ENCODE measurements at places on chromosomes 1 and 21.

DNA sequence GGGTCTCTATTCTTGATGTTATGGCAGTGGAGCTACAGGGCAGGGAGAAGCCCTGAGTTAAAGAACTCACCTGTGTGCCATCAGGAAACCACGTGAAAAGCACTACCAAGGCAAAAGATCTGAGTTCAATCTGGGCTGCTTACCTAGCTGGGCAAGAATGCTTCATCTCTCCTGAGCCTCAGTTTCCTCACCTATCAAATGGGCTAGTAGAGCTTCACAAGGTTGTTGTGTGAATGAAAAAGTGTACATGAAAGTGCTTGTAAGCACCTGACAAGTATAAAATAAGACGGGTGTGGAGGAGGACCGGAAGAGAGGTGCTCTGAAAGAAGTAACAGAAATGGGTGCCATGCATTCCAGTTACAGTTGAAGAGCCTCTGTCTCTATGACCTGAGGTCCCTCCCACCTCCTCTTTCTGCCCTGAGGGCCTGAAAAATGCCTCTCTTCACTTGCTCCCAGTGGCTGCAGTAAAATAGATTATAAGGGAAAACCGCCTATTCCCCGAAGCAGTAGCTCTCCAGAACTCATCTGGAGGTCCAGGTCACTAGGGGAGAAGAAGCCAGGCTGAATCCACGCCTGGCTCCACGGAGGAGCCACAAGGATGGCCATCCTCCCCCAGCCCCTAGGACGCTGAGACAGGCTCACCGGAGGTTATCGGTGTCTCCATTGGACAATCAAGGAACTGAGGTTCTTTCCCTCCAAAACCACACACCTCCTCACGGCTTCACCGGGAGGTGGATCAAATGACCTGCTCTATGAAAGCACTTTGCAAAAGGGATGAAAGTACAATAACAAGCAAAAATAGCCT is 1.4 kb downstream of the GPR161 start:
- no peak for DNase-seq

- DNase-seq, result no peak
These were observed 80.6 kb downstream of the NAV1 start for GRCh38 chr1:201619513-201619912.

- DNase-seq, result no peak
These were observed 79.7 kb upstream of the DISP3 start for GRCh38 chr1:11399250-11399649.

DNA sequence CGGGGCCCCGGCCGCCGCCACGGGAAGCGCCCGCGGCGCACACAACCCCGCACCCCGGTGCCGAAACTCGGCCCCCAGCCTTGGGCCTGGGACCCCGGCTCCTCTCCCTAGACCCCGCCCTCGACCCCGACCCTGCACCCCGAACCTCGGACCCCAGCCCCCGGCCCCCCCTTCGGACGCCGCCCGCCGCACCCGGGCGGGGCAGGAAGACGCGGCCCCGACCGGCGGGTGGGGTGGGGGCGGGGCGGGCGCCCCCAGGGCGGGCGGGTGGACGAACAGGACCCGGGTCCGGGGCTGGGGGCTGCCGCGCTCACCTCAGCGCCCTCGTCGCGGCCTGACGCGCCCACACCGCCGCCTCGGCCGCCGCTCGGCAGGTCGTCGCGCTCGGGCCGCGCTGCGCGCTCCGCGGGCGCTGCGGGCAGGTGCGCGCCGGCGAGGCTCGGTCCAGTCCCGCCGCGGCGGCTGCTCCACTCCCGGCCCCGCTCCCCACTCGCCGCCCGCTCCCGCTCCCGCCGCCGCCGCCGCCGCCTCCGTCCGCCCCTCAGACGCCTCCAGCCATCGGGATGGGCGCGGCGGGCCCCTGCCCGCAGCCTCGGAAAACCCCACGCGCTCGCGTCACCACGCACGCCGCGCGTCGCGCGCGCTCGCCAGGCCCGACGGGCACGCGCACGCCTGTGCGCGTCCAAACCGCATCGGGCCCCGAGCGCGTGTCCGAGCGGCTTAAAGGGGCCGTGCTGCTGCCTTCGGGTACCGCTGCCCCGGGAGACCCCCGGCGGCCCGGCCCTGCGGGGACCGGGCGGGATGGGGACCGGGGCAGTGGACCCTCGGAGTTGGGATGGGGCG is at the start of gene GNB1:
Gene GNB1 (minus strand): TSS at position 582 of the 843 bp plus-strand sequence. CDS start 65,634 bp downstream, outside the sequence.
- DNase-seq, result peak; percentile 92

- no peak for DNase-seq
These were observed 3.7 kb downstream of the RAB25 start for GRCh38 chr1:156064615-156065014.

DNA sequence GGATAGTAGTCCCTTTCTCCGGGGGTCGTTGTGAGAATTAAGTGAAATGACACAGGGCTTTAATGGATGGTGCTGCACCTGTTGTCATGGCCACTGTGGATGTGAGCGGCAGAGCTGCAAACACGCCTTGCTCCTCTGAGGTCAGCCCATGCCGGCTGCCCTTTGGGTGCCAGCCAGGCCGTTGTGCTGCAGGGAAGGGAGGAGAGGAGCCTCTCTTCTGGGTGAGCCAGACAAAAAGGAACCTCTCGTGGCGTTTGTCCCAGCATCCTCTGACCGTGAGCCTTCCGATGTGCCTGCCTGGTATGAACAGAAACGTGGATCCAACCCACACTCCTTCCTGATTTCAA is 383.0 kb upstream of the VAMP3 start:
- no peak for DNase-seq

DNA sequence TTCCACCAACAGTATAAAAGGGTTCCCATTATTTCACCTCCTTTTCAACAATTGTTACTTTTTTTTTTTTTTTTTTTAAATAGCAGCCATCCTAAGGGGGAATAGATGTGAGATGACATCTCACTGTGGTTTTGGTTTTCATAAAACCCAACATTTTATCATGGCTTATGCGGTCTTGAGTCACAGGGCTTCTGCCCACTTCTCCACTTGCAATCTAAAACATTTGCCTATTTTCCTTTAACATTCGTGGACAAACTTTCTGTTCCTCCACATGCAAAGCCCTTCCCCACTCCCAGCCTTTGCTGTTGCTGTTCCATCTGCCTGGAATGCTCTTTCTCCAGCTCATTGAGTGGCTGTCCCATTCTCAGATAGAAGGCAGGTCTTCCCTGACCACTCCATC is 239.7 kb upstream of the KCNK2 start:
- DNase-seq, result peak; percentile 84

DNA sequence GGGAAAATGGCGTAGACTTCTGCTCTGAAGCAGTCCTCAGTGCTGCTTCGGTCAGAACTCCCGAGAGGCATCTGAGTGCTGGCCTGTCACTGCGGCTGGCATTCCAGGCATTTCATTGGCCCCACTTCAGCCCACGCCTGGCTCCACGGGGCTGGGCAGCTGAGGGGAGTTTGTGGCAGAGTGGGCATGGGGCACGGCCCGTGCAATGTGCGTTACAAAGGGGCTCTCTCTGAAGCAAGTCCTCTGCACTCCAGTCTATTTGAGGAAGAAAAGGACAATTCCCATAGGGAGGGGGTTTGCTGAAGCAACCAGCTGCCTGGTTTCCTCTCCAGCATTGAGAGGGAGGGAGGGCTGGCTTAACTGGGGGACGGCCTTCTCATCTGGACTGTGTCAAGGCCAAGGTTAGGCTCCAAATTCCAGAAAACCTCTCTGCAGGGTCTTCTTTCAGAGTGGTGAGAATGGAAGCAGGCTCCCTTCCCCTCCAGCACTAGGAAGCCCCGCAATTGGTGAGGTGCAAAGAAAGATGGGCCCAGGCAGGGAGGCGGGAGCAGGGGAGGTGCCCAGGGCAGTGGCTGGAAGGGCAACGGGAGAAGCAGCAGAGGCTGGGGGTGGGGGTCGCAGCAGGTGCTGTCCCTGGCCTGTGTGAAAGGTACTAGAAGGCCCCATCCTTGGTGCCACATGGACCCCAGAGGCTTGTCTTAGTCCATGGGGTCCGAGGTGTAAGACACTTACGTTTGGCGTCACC is 21.1 kb upstream of the GPR157 start:
- DNase-seq, result no peak

DNA sequence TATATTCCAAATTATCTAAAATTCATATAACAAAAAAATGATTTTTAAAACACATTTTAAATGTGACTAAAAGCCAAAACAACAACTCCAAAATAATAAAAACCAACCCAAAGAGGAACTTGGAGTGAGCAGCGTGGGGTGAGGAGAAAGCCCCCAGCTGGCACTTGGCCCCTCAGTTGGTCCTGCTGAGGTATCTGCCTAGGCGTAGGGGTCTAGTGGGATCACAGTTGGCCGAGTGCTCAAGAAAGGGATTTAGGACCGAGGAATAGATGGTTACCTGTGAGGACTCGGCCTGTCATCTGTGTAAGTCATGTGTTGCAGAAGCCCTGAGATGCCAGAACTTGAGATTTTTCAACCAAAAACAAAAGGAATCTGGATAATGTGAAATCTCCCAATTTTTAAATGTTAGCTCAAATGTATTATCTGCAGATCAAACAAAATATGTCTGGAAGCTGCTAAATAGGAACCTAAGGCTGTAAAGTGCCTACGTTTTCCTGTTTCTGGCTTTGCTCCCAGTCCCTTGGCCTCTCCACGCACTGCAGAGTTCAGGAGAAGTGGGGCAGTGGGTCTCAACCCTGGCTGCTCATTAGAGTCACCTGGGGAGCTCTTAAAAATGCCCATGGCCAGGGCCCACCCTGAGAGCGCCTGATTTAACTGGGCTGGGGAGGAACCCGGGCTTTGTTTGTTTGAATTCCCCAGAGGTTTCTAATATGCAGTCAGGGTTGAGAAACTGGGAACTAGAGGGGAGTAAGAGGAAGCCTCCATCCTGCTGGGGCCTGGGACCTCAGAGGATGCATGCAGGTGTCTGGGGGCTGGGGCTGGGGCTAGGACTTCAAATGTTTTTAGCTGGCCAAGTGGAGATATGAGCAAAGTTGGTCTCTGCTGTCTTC is 38.5 kb upstream of the LDLRAP1 start:
- DNase-seq, result peak; percentile 73

GRCh38 chr1:222627232-222627631 is 9.3 kb downstream of the MIA3 start:
- peak; percentile 17 for DNase-seq

DNA sequence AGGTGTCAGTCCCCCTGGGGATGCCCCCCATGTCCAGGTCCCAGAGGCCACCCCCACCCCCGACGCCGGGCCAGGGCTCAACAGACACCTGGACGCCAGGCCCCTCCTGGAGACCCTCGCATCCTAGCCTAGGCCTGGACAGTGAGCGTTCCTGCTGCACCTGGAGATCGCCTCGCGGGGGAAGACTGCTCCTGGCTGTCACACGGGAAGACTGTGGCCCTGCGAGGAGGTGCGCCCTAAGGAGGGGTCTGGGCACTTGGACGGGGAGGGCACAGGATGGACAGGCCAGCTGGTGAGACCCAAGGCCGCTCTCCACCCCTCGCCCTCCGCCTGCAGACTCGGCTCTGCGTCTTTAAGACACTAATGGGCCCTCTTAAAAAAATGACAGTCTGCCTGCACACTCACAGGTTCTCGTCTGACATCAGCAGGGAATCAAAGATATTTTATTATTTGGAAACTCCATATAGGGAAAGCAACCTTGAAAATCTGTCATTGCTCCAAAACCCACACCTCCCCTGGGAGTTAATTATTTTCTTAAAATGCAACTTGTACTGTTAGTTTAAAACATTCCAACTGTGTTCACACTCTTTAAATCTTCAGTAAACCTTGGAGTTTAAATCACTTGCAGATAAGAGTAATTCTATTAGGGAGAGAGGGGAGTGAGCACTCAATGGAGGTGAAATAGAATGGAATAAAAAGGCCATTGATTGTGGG is 45.6 kb upstream of the ACTRT2 start:
- DNase-seq, result peak; percentile 50

DNA sequence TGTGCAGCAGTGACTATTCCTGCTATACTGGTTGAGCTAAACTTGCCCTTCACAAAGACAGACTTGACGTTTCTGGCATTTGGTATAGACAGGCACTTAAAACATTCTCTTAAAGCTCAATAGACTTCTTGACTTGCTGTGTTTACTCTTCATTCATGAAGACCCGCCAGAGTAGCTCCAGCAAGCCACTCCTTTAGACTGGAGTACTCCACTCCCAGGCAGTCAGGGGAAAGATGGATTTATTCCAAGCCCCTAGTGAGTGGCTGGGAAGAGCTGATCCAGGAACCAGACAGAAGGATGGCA is 70.7 kb downstream of the EVA1C start:
- DNase-seq, result no peak

- DNase-seq, result no peak
These were observed 2.9 kb upstream of the FCMR start for GRCh38 chr1:206924592-206925105.

GRCh38 chr21:19013916-19014315 is 610.3 kb upstream of the TMPRSS15 start:
- DNase-seq, result no peak

DNA sequence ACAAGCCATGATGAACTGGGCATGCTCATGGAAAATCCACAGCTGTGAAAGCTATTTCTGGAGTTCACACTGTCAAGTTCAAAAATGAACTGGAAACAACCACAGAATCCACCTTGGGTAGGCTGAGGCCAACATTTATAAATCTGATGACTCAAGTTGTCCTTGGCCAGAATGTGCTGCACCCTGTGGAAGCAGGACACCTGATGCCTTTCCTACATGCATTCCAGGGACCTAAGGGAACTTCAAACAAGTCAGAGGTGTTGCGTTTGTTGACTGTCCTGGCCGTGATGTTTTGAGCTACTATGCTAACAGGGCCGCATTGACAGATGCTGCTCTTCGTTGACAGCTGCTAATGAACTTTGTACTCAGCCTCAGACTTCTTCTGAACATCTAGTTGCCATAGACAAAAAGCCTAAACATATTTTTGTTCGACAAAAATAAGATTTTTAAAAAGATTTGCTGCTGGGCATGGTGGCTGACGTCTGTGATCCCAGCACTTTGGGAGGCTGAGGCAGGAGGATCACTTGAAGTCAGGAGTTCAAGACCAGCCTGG is 127.9 kb upstream of the SLC45A1 start:
- no peak for DNase-seq

DNA sequence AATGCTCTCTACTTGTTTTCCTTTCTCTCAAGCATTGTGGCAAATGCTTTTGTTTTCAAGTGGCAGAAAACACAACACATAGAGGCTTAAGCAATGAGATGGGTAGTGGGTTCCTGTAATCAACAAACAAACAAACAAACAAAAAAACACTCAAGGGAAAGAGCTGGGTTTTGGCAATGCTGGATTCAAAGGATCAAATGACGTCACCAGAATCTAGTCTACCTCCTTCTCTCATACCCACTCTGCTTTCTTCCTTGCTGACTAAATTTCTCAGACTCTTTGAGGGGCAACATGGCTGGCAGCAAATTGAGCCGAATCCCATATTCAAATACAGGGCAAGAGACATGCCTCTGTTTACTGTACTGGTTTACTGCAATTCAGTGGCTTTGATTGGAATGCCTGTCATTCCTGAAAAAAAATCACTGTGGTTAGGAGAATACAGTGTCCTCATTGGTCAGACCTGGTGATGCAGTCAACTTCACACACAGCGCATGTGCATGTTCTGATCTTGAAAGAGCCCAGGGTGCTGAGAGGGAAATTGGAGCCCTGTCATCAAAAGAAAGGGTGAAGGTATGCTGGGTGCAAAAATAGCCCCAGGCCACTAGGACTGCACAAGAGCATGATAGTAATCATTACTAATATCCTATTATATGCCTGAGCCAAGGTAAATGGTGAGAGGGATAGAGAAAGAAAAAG is 356.2 kb downstream of the KCTD3 start:
- DNase-seq, result peak; percentile 53

- DNase-seq, result no peak
These were observed 52.9 kb downstream of the SUCO start for GRCh38 chr1:172585861-172586260.

Measured in fibroblast of skin of right quadriceps (primary cell).